ENCODE measurements at places on chromosomes 12 and 14.

- no peak for DNase-seq
These were observed 17.9 kb downstream of the ZDHHC22 start for GRCh38 chr14:77123381-77124325.

DNA sequence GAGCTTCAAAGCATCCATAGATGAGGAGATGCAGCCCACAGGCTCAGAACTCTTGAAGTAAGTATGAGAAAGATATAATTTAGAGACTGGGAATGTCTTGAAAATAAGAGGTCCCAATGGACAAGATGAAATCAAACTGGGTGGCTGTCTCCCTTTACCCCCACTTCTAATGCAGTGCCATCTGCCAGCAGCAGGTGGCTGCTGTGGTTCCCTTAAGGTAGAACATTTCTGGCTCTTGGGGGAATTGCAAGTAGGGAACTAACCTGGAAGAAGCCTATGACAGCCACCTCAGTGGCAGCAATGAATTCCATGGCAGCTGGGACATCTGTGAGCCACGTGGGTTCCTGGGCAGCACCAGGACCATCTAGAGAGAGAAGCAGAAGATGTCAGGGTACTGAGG lies 648 bp downstream of the ERP27 start:
- no peak for DNase-seq

DNA sequence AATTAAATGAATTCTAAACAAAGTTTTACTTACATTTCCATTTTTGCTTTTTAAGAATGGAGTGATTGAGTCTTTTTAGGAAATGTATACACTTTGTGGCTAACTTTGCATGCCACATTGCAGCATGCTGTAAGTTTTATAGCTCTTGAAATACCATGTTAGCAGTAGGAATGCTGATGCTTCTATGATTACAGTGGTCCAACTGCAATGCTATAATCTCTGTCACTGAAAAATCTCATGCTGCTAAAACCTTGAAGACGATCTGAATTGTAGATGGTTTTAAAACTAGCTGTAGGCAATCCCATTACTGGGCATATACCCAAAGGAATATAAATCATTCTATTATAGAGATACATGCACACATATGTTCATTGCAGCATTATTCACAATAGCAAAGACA lies 127.6 kb downstream of the WIF1 start:
- DNase-seq = no peak

DNA sequence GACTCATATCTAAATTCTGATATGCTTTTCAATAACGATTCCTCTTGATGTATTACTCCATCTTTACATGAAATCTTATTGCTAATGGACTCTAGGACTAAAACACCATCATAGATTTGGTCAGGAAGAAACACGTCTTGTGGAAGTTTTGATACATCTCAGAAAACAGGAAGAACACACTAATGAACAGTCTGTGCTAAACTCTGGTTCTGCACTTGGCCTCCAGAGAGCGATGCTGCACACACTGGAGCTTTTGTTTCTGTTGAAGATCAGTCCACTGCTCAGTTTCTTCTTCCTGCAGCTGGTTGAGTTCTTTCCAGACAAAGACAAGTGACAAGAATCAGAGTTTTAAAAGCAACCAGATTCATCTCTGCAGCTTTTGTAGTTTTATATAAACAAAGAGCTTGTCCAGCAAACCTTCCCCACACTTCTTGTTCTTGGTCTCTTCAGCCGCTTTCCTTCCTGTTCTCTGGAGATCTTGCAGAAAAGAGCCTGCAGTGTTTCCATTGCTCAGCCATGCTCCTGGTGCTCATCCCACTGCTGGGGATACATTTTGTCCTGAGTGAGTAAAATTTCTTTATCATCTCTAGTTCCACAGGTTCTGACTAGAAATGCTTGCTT lies 229.1 kb upstream of the OR4E1 start:
- no peak for DNase-seq

DNA sequence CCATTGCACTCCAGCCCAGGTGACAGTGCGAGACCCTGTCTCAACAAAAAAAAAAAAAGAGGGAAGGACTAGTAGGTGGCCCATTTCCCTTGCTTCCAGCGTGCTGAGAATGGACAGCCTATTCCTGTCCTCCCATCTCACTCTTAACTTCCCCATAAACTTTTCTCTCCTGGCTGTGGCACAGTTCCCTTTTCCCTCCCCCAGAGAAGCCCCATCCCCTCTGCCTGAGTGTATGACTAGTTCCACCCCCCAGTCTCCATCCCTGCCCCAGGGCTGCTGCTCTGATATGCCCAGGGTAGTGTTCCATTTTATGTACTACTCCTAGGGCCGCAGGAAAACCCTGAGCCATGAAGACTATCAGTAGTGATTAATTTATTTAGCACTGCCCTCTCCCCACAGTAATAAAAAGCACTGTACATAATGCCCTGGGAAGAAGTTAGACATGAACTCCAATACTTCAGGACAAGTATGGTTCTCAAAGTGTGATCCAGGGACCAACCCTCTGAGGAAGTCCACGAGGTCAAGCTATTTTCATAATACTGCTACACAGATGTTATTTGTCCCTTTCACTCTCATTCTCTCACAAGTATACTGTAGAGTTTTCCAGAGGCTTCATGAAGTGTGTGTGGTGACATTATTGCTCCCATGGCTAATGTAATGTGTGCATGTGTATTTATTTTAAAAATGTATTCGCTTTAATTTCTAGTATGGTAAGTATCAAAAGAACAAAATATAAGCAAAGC lies 11.5 kb upstream of the CHD4 start:
- no peak for DNase-seq

DNA sequence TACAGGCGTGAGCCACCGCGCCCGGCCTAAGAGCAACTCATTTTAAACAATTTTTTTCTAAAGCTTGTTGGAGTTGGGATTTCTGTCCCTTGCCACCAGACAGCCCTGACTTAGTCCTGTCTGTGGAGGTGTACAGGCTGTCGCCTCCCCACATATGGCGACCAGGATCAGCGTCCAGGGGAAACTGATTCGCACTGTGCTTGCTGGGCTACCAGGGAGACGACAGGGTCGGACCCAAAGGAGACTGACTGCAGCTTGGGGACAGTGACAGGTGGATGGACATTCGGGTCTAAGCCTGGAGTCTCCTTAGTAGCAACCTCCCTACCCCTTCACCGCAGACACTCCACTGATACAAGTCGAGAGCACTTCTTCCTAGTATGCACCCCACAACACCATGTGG lies 40.3 kb downstream of the TRAFD1 start:
- no peak for DNase-seq

DNA sequence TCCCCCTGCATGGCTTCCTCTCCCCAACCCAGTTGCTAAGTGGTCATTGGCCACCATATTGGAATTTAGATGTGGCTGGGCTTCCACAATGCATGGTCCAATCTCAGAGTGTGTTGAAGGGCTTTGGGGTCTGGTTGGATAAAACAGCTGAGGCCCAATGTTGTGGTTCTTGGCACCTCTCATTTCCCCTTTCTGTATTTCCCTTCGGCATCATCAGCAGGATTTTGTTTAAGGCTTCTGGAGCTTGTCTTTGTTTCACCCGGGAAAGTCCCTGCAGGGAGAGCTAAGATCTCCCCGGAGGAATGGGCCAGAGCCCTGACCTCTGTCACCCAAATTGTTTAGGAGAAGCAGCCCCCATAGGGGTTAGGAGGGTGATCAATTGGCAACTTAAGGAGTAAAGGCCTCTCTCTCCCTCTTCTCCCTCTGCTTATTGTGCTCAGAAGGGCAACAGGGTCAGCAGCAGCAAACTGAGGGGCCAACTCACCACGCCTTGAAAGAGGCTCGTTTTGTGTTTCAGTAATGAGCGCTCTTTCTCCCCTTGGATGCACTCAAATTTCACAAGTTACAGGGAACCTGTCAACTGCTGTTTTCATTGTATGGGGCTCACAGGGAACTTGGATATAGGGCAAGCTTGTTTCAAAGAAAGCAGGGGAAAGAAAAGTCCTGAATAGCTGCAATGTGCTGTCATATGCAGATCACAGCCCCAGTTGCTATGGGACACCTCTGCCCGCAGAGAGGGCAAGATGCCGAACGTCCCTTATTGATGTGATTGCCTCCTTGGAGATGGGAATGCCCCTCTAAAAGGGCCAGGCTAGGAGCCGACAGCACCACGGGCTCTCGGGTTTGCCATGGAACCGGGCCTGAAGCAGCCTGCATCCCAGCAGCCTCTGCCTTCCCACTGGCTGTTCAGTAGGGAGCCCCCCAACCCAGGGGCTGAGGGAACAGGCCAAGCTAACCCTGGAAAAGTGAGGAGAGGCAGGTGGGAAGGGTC lies 223.7 kb downstream of the ZFP36L1 start:
- no peak for DNase-seq

DNA sequence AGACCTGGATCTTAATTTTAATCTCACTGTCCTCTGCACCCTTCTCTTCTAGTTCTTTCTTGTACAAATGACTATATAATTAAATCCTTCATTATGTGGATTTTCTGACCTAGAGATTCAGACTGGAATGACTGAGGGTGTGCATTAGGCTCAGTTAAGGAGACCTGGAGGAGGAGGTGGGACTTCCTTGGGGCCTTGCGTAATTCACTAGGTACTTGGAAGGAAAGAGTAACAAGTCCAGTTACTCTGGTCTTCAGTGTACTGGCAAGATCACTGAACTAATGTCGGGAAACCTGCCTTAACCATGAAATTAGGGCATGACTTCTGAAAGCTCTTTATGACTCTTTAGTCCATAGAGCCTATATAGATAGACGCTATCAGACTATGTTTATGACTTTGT lies 441.4 kb downstream of the EGLN3 start:
- DNase-seq = no peak

- DNase-seq = no peak
These were observed 18.0 kb upstream of the GUCY2C start for GRCh38 chr12:14714437-14714836.

- no peak for DNase-seq
These were observed 1331.2 kb downstream of the FSCB start for GRCh38 chr14:43175896-43176295.

DNA sequence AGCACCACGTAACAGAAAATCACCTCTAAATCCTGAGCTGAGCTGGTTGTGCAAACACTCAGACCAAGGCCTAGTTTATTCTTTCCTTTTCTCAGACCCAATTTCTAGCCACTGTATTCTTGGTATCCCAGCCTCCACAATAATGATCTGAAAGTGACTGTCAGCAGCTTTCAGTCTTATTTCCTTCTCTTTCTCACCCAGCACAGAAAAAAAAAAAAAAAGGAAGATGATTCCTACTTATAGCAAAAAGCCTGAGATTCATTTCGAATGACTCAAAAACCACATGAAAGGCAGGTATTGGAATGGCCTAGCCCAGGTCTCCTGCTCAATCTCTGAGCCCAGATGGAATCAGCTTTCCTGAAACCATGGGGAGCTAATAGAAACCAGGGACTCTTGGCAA lies 298.6 kb upstream of the PPFIA2 start:
- no peak for DNase-seq

DNA sequence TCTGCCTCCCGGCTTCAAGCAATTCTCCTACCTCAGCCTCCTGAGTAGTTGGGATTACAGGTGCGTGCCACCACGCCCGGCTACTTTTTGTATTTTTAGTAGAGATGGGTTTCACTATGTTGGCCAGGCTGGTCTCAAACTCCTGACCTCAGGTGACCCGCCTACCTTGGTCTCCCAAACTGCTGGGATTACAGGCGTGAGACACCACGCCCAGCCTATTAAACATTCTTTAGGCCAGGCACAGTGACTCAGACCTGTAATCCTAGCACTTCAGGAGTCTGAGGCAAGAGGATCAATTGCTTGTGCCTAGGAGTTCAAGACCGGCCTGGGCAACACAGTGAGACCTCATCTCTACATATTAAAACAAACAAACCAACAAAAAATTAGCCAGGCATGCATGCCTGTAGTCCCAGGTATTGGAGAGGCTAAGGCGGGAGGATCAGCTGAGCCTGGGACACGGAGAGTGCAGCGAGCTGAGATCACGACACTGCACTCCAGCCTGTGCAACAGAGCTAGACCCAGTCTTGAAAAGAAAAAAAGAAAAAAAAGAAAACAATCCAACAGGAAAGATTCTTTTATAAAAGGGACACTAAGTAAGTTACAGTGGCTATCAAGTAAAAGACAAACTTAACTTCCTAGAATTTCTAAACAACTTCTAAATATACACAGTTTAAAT lies 70.2 kb downstream of the HECTD1 start:
- DNase-seq = no peak

GRCh38 chr12:51323317-51323960 lies 535 bp downstream of the BIN2 start:
- DNase-seq = no peak

- DNase-seq = no peak
These were observed 95.4 kb upstream of the HIF1A start for GRCh38 chr14:61599942-61600341.

- no peak for DNase-seq
These were observed 9.3 kb downstream of the KRAS start for GRCh38 chr12:25241167-25242020.

DNA sequence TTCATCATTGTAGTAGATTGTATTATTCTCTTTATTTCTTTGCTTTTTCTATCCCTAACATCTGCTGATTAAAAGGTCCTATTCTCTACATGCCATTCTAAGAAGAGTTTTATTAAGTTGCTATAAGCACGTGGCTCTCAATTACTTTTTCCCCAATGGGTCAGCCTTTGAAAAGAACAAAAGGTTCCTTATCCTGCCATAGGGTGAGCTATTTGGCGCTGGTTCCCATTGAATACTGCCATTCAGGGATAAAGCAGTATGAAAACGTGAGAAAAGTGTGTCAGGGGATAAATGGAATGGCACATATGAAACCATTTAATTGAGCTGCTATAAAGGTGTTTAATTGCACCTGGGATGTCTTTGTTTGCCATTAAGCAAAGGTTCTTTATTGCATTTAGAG lies 80.9 kb downstream of the SYNE2 start:
- no peak for DNase-seq

DNA sequence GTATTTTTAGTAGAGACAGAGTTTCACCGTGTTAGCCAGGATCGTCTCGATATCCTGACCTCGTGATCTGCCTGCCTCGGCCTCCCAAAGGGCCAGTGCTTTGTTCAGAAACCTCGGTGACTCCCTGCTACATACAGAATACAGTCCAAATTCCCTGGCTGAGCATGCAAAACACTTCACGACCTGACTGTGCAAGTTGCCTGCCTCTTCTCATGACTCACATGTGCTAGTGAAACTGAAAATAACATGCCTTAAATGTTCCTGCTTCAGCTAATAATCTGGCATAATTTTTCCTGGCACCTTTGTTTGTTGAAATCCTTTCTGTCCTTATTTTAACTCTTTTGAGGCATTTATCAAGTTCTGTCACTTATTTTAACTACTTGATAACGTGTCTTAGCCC lies 8.2 kb downstream of the DMAC2L start:
- DNase-seq = no peak

GRCh38 chr14:102856179-102856578 lies 66.3 kb upstream of the AMN start:
- no peak for DNase-seq

Data from stimulated activated CD8-positive, alpha-beta memory T cell treated with anti-CD3 and anti-CD28 coated beads, Interleukin-2, amount 100 ng/mL, for 48 hours (primary cell).